NB4 (cell line): ENCODE measurements at places on chromosomes 12 and 14.

GRCh38 chr14:101737414-101738339, 23.8 kb upstream of the PPP2R5C start:
- DNase-seq: peak; percentile 34

DNA sequence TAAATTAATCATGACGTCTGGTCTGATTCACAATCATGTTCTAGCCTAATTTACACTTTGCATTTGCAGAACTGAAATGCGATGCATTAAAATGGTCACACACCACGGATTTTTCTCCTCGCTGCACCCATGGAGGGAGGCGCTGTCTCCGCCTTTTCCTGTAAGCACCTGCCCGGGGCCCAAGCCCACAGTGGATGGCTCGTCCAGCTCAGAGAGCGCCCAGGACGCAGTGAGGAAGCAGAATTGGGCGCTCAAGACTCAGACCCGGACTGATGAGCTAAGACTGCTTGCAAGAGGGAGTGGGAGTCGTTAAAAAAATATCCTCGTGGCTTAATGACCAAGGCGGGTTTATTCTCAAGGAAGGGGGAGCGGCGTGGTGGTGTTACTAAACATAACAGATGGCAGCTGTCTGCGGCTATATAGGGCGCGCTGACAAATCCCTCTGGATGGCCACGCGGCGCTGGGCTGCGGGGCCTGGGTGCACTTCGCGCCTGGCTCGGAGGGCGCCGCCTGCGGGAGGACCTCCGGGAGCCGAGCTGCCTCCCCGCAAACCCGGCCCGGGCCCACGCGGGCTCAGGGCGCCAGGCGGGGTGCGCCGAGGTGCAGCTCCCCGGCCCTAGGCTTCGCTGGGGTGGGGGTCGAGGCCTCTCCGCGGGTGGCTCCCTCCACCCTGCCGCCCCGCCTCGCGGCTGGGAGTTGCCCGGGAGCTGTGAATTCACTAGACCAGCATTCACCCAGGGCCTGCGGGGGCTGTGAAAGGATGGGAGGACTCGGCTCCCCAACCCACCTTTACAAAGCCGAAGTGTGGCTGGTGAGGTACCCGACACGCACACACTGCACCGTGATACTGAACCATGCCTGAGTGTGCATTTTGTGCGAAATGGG, 78.7 kb downstream of the PPM1A start:
- DNase-seq: peak; percentile 36

DNA sequence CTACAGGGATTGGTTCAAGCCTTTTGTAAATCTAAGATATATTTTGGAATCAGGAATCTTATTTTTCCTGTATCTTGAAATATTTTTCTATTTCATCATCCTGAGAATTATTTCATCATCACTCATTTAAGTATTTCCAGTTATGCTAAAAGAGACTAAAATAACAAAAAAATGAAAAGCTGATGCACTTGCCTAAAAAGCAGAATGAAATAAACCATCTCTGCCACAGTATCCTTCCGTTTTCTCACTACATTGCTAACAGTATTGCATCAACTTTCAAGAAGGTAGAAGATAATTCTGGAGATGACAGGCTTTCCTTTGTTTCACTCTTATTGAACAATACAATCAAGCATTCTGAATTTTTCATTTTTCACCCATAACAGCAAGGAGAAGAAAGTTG, 31.1 kb upstream of the EIF5 start:
- DNase-seq: no peak

GRCh38 chr12:111072299-111072698, 151.9 kb upstream of the MYL2 start:
- DNase-seq: no peak

DNA sequence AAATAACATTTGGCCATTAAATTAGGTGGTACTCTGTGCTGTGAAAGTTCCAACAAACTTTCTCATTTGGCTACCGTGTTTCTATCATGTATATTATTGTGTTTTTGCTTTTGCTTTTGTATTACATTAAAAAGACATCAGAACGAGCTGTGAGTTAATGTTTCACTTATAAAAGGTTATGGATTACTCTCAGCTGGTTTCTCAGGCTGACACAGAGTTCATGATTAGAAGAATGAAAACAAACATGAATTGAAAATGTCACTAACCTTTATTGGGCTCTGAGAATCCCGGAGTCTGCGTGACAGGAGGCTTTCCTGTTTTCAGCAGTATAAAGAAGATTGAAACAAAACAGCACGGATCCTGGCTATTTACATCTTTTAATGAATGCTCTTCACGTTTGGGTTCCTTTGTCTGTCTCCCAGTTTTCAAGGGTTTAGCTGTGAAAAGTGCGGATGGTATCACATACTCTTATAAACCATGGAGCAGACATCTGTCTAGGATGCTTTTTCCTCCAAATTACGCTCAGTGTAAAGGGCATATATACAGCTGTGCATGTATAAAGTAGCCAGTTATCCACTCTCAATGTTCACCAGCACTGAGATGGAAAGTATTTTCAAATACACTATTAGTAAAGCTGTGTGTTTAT, 153.6 kb downstream of the PTCSC3 start:
- DNase-seq: no peak

GRCh38 chr14:70707138-70708038, 65.7 kb downstream of the TTC9 start:
- DNase-seq: peak; percentile 92

DNA sequence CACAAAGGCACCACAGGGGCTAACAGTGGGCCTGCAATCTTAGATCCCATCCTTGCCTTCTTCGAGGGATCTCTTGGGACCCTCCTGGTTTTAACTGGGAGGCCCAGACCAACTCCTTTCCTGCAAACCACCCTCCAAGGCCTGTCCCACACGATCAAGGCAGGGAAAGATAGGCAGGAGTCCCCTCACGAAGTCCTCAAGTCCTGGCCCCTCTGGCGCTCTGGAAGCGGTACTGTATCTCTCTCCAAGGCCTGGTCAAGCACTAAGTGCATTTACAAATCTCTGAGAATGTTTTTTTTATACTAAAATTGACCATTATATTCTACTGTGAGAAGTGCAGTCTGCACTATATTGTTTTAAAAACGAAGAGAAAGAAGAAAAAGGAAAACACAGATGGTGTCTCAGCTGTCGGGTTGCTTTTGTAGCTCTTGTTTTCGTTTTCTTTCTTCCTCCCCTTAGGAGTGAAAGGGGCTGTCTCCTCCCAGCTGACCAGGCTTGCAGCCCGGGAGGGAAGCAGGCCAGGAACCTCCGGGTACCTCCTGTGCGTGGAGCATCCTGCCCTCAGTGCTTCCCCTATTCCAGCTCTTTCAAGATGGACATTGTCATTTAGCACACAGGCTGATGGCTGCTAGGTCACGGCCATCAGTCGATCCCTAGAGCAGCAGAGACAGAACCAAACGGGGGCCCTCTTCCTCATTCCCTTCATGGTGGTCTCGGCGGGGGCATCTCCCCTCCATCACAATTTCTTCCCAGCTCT, 56.7 kb downstream of the FAM222A start:
- no peak for DNase-seq

DNA sequence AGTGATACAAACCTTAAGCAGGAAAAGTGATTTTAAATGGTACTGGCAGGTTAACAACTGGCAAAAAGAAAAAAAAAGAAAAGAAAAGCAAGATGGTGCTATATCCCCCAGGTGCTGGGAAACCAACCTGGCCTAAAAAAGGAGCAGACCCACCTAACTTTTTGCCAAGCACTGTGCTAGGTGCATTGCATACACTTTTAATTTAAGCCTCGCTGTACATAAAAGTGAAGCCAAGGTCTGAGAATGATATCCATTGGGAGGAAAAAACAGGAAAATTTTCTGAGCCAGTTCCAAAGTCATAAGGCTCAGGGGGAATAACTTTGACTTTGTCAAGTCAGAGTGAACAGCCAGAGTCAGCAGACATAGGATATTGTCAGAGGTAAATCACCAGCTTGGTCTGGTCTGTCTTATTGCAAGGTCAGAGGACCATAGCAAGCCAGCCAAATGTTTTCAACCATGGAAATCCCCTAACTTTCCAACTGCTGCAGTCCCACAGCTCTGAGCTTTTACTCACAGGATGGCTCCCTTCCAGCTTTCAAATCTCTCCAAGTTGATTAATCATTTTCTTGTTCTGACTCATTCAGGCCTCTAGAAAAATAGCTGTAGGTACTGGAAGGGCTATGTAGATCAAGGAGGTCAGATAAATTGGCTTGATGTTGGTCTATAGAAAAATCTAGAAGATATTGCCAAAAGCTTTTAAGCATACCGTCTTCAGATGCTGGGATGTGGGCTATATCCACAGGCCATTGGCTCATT, 412.9 kb downstream of the RAD51B start:
- no peak for DNase-seq

DNA sequence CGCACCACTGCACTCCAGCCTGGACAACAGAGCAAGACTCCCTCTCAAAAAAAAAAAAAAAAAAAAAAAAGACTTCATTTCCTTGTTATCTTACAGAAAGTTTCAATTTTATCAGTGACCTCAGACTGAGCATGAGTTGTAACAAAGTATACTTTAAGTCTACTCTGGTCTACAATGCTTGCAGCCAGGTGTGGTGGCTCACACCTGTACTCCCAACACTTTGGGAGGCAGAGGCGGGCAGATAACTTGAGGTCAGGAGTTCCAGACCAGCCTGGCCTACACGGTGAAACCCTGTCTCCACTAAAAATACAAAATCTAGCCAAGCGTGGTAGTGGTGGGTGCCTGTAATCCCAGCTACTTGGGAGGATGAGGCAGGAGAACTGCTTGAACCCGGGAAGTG, 18.0 kb downstream of the HNRNPC start:
- DNase-seq: no peak

GRCh38 chr12:19183121-19183838, 53.7 kb downstream of the PLEKHA5 start:
- peak; percentile 29 for DNase-seq

DNA sequence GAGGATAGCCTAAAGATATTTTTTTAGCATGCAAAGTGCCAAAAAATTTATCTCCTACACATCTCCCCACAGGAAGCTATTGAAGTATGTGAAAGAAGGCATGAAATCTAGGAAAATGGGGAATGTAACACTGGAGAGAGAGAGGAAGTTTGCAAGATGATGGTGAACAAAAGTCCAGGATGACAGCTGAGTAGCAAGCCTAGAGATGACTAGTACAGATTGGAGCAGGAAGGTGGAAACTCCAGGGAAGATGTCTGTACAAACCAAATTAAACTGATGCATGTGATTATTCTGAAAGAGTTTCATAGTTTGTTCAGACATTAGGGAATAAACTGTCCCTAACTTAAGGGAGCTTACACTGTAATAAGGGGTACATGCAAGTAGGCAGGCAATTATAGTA, 99.3 kb downstream of the RAD51B start:
- DNase-seq: no peak

- DNase-seq: no peak
These were observed 66.1 kb upstream of the PRB2 start for GRCh38 chr12:11461433-11461832.

DNA sequence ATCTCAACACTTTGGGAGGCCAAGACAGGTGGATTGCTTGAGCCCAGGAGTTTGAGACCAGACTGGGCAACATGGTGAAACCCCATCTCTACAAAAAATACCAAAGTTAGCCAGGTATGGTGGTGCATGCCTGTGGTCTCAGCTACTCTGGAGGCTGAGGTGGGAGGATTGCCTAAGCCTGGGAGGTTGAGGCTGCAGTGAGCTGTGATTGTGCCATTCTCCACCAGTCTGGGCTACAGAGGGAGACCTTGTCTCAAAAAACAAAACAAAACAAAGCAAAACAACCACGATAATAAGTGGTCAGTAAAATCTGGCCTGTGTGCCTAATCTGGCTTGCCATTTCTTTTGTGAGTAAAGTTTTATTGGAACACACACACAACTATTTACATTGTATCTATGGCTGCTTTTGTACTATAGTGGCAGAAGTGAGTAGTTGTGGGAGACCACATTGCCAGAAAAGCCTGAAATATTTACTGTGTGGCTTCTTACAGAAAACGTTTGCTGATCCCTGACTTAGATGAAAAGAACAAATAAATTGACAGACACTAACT, 19.4 kb upstream of the KLRG1 start:
- no peak for DNase-seq

DNA sequence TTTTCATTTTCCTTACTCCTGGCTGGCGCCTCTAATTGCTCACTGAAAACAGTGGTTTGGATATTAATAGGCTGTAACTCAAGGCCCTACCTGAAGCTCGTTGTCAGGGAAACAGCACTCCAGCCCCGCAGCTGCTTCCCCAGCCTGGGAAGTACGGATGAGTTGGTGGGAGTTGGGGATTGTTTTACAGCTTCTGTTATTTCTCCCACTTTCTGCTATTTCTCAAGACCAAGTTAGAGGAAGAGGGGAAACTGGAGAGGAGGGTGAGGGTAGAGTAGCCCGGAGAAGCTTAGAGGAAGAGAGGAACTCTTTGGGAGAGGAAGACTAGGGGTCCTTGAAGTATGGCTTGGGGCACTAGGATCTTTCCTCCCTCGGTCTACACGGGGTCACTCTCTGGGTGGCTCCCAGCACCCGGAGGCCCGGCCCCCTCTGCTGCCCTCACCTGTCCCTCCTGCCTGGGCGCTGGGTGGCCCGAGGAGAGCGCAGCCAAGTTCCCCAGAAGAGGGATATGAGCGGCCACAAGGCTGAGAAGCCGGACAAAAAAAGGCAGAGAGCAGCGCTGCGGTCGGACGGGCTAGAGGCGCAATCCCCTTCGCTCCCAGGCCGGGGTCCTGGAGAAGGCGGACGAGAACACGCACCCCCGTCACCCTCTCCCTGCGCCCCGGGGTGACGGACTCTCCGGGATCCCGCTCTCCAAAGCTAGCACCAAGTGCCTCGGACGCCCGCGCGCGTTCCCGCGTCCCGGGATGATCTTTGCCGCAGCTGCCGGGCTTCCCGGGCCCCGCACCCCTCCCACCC, 671 bp downstream of the SPTB start:
- DNase-seq: no peak

DNA sequence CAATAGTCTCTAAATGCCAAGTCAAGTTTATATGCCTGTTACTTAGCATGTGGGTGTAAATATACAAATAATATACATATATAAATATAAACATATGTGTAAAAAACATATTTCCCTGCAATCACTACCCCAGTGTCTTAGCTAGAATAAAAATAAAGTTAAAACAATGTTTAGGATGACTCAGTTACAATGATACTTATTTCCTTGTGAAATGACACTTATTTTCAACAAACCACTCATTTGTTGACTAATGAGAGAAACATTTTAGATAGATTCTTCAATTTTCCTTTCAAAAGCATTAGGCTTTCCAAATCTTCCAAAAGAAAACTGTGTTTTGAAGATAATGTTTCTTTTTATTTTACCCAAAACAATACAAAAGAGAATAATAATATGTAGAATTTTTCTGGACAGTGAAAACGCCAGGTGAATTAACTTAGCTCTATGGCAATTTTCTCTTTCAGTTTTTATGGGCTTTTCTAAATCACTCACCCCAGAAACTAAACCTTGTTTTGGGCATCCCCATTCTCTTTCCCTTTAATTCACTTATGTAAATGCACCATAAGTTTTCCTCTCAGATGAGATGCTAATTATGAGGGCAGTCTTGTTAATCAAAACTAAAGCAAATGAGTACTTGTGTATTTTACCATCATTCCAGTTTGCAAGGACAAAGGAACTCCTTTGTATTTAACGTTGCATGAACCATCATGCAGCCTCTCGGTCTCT, 465.9 kb downstream of the BCAT1 start:
- no peak for DNase-seq
